ENCODE measurements at places on chromosomes 6 and 20.

- peak; percentile 77 for DNase-seq
These were observed 55.6 kb upstream of the BEND6 start for GRCh38 chr6:56899311-56899710.

GRCh38 chr6:19547507-19547906 is 289.7 kb upstream of the ID4 start:
- DNase-seq = no peak

DNA sequence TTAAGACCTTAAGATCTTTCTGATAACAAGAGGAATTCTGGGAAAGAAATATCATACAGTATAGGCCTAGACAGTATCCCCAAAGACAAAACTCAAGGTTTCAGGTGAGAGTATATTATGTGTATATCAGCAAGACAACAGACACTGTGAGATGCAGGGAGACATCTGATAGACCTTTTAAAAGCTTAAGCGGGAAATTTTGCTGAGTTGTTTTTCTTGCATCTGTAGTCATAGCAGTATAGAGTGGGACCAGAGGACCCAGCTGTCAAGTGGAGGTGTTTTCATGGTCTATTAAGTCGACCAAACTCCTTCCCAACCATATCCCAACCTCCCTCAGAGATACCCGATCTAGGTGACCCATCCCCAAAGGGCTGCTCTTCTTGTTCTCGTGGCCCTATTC is 98.1 kb upstream of the THEMIS start:
- no peak for DNase-seq

GRCh38 chr6:28207510-28208110 is 17.5 kb upstream of the ZSCAN9 start:
- DNase-seq = no peak

DNA sequence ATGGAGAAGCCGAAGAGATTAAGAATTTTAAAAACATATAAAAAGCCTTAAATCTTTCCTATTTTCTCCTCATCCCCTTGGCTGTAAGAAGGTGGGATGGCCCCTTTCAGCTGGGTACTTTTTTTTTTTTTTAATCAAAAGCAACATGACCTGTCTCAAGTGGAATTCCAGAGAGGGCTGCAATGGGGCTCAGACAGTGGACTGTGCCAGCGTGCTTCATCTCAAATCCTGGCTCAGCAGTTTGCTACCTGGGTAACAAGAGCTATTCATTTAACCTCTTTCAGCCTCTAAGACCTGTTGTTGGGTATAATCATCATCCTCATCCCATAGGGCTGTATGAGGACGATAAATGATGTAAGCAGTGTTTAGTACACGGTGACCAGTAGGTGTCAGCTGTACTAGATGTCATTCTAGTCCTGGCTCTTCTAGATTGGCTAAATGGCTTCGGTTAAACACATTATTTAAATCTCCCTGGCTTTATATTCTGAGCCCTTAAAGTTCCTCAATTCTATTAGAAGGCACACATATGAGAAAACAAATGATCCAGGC is 6.9 kb upstream of the PPP1R3G start:
- no peak for DNase-seq
